ENCODE measurements at places on chromosomes 3 and 15.

- DNase-seq = no peak
Observed at GRCh38 chr3:132593241-132593946, 3.7 kb upstream of the ACKR4 start.

DNA sequence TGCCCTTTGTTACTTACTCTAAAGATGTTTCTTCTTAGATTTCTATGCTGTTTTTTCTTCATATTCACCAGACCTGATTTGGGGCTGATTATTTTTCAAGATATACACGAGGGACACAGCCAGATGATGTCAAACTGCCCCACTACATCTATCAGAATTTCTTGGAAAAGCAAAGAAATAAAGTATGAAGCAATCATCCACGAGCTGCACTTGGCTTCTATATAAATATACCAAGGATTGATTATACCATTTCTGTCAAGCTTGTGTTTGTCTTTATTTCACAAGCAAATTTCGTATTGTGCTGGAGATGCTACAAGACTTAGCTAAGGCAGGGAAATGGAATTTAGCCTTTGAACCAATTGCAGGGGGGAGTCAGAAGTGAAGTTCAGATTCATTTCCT is 715.1 kb upstream of the NR2F2 start:
- no peak for DNase-seq

- no peak for DNase-seq
Observed at GRCh38 chr3:130850044-130850797, 43.7 kb upstream of the ATP2C1 start.

DNA sequence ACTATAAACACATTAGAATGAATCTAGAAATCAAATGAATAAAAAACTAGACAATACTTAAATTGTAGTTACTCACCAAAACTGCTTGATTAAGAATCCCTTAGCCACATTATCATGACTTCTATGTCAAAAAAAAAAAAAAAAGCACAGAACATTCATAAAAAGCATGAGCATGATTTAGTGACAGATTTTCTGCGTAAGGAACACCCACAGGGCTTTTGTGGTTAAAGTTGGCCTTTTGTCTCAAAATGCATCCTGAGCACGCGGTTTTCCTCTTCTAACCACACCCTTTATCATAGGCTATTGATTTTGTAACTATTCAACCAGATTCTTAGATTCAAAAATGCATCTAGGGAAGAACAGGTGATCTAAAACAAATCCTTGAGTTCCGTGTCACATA is 334.0 kb upstream of the NR2F2 start:
- no peak for DNase-seq

DNA sequence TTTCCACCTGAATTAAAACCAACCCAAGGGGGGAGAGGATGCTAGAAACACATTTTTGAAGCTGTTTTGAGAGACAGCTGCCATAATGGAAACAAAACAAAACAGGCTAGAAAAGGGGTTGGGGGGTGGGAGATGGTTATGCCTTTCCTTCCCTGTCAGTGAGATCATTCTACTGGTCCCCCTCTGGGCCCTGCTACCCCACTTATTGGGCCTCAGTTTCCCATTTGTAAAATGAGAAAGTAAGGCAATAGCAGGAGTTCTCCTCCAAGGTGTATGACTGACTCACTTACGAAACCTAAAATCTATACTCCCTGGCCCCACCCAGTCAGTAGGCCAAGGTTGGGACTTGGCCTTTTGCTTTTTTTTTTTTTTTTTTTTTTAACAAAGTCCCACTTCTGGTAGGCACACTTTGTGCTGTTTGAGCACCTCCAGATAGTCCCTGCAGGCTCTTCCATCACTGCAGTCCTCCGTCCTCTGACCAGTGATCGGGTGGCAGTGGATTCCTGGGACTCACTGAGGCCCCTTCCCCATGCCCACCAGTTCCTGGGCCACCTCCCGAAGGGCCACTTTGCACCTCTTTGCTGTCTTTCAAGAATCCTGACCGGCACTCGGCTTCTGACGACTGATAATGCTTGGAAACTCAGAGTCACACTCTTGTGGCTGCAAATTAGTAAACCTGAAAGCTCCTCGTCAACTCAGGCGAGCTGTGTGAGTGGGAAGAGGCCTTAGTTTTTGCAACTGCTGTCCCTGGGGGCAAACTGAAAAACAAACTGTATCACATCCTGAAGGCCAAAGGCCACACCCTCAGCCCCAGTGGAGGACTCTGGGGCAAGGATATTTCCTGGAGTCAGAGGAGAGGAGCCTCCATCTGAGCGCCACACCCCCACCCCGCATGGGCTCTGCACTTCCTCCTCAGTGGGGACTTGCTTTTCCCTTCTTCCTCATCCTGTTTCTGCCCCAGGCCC is 6.7 kb upstream of the PSTPIP1 start:
- DNase-seq = no peak

DNA sequence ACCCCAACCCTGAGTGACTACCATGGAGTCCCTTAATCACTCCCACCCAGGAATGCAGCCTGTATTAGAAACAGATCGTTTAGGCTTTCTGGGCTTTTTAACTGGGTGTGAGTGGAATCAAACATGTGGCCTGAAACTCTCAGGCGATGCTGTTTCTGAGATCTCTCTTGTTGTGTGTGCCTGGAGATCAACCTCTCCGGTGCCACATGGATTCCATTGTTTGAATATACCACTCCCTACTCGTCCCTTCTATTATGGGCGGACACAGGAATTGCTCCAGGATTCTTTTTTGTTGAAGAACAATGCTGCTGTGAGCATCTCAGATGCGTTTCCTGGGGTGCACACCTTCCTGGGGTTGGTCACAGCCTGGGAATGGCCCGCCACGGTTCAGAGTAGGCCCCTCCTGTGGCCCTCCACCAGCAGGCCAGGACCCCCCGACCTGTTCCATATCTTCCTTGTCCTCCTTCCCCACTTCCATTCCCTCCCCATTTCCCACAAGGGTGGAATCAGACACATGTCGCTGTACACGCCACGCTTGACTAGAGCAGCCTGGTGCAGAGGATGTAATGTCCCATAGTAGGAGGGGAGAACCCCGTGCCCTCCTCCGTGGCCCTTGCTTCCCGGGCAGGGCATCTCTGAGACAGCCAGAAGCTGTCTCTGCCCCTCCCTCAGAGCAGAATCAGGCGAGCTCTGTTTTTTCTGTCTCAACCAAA is 36.4 kb upstream of the PRR23E start:
- DNase-seq = no peak

- no peak for DNase-seq
Observed at GRCh38 chr3:164533275-164533674, 545.0 kb downstream of the SI start.

DNA sequence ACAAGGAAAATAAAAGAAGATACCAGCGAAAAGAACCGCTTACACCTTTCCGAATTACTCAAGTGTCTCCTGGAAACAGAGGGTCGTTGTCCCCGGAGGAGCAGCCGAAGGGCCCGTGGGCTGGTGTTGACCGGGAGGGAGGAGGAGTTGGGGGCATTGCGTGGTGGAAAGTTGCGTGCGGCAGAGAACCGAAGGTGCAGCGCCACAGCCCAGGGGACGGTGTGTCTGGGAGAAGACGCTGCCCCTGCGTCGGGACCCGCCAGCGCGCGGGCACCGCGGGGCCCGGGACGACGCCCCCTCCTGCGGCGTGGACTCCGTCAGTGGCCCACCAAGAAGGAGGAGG is 325 bp downstream of the ALCAM start:
- no peak for DNase-seq

DNA sequence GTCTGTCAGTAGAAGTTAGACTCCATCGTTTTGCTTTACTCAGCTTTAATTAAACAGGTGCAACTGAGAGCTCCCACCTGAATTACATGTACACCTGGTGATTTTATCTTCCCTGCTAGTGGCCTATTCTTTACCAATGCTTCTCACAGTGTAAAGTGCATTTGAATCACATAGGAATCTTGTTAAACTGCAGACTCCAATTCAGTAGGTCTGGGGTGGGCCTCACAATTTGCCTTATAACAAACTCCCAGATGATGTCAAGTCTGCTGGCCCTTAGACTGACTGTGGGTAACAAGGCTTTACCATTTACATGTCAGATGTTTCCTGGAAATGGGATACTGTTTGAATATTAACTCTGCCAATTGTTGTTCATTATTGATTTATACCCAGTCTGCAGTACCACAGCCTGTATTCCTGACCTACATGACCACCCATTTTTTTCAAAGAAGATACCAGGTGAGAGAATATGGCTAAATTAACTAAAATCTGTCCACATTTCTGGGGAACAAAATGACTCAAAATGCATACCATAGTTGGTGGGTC is 37.2 kb downstream of the CMSS1 start:
- no peak for DNase-seq

DNA sequence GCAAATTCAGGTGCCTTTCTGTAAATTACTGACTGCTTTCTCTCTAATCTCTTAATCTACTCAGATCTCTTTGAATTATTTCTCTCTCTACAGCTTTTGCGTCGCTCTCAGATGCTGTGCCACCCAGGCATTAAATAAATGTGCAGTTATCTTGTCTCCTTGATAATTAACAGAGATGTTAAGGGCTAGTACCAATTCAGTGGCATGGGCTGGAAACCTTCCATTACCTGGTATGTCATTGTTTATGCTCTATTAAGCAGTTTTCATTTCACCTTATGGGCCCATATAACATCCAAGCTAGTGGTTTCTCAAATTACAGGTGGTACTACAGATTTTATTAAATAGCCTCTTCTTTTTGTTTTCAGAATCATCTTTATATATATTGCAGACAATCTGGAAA is 66.0 kb downstream of the PEX5L start:
- no peak for DNase-seq

All from glomerular endothelial cell (primary cell).